ENCODE measurements at places on chromosomes 11 and 22.

DNA sequence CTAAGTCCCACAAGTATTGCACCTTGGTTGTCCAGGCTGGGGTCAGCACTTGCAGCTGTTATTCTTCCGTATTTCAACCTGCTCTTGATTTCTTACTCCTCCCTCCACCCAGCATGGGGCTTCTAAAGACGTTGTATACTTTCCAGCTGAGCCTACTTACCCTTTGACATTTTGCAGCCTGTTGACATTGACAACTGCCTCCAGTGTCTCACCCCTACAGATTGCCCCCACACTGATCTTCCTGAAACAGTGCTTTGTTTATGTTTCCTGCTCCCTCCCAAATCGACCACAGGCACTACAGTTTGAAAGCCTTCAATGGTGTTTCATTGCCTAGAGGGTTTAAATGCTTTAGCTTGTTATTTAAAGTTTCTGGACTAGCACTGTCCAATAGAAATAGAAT lies 56.6 kb downstream of the FAM83F start:
- DNase-seq: no peak

GRCh38 chr22:17842386-17842785 lies 68.1 kb upstream of the BID start:
- DNase-seq: peak; percentile 53

GRCh38 chr11:4851033-4851432 lies 2.0 kb upstream of the OR51S1 start:
- no peak for DNase-seq

DNA sequence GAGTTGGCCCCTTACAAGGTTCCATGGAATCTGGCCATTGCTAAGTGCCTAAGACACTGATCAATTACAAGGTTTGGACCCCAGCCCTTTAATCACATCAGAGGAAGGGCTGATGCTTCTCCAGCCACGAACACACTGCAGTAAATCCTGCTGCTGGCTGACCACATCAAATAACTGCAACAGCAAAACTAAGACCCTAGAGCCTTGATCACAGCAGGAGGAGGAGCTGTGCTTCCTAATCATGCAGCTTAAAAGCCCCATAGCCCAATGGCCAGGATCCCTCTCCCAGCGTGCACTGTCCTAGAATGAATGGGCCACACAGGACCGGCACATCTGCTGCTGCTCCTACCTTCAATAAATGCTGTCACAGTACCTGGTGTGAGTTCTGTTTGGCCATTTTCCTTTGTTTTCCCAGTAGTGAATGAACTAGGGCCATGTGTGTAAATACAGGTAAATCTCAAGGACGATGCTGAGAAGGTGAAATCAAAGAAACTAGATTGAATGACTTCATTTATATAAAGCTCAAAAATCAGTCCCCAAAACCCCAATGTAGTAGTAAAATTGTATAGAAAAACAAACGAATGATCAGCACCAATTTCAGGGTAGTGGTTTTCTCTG lies 12.7 kb downstream of the ZP1 start:
- no peak for DNase-seq

DNA sequence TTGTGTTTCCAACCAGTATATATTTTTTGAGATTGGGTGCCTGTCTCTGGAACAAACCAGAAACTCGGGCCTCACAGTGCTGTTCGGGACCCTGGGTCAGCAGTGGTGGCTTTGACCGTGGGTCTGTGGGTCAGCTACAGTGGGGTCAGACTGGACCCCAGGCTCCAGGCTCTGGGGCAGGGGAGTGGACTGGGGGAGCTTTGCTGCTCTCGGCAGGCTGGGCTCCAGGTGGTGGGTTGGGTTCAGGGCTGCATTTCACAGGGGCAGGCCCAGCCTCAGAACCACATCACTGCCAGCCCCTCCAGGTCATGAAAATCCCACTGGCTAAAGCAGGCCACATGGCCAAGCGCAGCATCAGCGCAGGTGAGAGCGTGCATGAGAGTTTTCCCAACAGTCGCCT lies 1279.3 kb downstream of the BRD1 start:
- DNase-seq: no peak

DNA sequence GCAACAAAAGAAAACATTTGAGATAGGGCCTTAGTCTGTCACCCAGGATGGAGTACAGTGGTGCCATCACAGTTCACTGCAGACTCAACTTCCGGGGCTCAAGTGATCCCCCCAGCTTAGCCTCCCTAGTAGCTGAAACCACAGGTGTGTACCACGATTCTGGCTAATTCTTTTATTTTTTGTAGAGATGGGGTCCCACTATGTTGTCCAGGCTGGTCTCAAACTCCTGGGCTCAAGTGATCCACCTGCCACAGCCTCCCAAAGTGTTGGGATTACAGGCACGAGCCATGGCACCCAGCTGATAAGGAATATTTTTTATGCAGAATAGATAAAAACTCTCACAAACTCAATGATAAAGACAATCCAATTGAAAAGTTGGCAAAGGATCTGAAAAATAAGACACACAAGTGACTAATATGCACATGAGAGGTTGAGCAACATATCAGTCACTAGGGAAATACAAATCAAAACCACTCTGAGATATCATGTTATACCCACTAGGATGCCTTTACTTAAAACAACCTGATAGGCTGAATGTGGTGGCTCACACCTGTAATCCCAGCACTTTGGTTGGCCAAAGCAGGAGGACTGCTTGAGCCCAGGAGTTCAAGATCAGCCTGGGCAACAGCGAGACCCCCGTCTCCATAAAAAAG lies 33.9 kb upstream of the CLTCL1 start:
- DNase-seq: no peak
